Activated CD8-positive, alpha-beta memory T cell treated with anti-CD3 and anti-CD28 coated beads for 1 hour (primary cell): ENCODE measurements at places on chromosomes 11 and 22.

GRCh38 chr11:77602381-77603088, 12.8 kb downstream of the AQP11 start:
- DNase-seq: no peak

DNA sequence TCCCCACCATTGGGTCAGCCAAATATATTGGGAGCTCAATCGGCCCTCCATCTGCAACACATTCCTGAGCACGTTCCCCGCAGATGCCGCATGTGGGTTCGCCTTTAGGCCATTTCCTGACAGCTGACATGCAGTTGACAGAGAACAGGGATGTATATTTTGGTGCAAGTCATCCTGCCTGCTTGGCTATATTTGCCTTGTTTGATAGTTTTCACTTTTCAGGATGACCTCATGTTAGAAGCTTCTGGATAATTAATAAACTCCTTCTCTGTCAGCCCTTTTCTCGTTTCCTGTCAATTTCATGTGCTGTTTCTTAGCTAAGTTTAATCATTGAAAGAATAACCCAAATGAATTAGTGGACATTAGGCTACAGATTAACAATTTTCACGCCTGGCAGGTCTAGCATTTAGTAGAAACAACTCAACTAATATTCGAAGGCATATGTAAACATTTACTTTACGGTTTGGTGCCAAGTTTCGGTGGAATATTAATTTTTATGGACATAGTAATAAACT, 105.8 kb upstream of the SLC5A12 start:
- no peak for DNase-seq

DNA sequence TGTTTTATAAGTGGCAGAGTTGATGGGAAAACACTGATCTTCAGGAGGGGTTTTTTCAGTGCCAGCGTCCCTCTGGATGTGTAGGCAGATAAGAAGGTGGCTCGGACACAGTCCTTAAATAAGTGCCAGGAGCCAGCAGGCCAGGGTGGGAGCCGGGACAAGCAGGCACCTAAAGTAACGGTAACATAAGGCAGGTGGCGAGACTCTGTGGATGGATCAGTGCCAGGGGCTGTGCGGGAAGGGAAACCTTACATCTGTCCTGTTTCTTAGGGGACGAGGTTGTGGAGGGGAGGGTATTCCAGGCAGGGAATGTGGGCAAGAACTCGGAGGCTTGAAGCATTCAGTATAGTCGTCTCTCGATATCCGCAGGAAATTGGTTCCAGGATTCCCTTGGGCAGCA, 15.9 kb downstream of the BCR start:
- no peak for DNase-seq

DNA sequence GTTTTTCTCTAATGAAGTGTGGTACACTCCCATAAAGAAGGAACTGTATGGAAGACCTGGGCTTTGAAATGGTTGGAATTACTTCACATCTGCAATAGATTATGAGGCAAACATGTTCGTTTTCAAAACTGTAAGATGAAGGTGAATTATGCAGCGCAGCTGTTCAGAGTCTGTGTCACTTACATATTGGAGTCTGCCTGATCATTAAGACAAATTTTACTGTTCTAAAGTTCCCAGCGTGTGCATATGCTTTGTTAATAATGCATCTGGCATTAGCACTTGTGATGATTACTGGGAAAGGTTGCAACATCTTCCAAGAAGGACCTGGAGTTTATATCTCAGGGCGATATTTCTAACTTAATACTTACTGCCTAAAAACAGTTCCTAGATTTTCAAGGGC, 255.2 kb upstream of the ZC3H12C start:
- no peak for DNase-seq

DNA sequence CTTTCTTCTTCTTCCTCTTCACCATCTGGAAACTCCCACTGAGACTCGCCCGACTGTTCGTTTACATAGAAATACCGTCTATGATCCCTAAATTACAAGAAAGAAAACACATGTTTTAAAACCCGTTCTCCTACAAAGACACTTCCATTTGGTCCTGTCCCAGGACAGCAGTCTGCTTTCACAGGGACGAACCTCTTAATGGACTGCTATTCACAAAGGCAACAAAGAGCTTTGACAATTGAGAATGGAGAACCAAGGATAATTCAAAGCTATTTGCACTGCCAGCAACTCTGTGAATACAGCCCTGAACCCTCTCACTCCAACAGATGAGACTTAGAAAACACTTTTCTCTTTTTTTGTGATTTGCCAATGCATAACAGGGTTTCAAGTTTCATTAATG, 16.3 kb upstream of the AGBL2 start:
- no peak for DNase-seq

GRCh38 chr11:2997406-2997805, 5.3 kb upstream of the NAP1L4 start:
- no peak for DNase-seq

GRCh38 chr11:33160587-33160986, 693 bp downstream of the CSTF3 start:
- no peak for DNase-seq

GRCh38 chr22:19812910-19813309, 41.8 kb downstream of the GNB1L start:
- no peak for DNase-seq

GRCh38 chr11:60785136-60785535, at the start of gene MS4A10:
MS4A10 (plus strand) TSS chr11:60785333; CDS start chr11:60790336, 5,003 bp downstream.
- DNase-seq: no peak
